ENCODE measurements at places on chromosomes 3 and 15.

DNA sequence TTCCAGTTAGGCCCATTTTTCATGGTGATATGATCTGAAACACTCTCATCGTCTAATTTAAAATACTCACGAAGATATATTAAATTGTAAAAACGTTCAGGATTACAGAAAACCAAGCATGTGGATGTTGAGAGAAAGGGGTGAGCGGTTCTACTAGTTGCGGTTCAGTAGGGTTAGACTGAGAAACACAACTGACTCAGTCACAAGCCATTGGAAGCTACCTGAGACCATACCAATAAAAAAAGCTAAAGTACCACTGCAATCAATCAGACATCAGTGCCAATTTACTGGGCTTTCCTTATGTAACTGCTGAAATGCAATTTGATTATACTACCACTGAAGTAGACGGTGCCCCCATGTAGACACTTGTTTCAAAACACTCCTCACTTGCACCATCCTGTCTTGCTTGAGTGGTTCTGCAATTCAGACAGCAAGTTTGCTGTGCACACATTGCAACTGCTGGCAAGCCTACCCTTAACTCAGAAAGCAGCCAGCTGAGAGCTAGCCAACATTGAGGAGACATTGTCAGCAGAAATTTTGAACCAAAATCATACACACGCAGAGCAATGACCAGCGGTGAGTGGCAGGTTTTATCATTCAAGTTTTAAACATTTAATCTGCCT, 368.7 kb upstream of the ARHGEF26 start:
- DNase-seq: peak; percentile 1

DNA sequence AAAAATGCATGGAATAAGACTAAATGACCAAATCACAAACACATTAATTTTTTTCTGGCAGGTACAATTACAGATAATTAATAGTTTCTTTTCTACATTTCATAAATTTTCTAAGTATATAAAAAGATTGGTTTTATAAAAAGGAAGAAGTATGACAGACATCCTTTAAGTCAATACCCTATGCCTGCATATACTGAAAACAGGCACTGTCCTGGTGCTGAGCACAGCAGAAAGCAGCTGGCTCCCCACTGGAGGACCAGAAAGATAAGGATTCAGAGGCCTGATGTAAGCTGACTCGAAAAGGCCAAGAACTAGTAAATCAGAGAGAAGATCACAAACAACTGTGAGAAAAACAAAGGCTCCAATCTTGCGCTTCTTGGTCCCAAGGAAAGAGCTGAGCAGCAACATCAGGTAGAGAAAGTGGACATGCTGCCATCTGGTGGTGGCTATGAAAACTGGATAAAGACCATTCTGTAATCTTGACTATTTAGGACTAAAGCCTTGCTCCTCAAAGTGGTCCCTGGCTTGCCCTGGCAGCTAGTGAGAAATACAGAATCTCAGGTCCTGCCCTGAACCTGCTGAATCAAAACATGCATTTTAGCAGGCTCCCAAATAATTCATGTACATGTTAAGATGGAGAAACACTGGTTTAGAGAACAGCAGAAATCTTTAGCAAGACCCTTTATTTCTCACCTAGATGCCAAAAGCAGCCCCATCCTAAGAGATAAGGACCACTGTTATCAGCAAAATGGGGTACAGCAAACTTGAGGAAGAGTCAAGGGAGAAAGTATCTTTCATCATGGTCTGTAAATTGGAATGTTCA, 76.0 kb downstream of the TRANK1 start:
- peak; percentile 16 for DNase-seq

DNA sequence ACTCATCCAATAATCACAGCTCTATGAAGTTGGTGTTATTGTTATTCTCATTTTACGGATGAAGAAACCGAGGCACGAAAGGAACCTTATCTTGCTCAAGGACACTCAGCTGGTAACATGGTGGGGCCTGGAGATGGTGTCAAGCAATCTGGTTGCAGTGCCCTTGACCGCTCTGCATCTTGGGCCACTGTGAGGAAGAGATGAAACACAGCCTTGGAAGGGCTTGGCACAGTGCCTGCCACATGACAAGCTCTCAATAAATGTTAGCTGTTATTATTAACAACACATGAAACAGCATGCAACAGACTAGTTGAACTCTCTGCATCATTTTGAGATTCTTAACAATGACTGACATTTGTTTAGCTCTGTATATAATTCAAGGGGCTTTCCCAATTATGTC, 10.1 kb upstream of the ITGA11 start:
- no peak for DNase-seq

DNA sequence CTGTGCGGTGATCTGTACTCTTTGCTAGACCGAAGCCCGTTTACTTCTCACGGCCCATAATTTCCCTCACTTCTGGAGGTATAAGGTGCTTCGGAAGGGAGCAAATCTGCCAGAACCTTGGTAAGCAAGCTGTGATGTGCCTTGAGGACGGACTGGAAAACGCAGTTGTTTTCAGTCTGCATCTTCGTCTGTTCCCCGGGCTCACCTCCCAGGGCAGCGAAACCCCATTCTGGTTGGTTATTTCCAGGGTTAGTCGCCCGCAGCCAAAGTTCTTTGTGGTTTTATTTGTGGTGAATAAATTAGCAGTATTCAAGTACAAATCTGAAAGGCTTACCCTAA, 401 bp downstream of the RAMAC start:
- no peak for DNase-seq

GRCh38 chr3:43729707-43730414, 39.1 kb downstream of the ABHD5 start:
- no peak for DNase-seq

- DNase-seq: peak; percentile 4
Observed at GRCh38 chr3:112984485-112984884, 6.3 kb upstream of the GTPBP8 start.

DNA sequence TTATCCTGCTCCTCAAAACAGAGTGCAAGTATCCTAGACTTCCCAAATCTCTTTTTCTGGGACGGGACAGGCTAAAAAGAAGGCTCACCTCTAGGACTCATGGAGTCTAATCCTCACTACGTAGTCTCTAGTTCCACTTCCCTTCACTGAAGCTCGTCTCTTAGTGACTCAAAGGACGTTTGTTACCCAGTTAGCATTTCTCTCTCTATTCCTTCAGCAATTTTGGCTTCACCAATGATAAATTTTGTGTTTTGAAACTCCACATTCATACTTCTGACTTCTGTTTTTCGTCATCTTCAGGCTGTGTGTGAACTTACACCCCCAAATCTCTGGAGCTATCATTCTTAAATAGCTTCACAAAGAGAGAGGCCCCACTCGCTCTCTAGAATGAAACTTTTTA, 627.1 kb downstream of the NAALADL2 start:
- no peak for DNase-seq

DNA sequence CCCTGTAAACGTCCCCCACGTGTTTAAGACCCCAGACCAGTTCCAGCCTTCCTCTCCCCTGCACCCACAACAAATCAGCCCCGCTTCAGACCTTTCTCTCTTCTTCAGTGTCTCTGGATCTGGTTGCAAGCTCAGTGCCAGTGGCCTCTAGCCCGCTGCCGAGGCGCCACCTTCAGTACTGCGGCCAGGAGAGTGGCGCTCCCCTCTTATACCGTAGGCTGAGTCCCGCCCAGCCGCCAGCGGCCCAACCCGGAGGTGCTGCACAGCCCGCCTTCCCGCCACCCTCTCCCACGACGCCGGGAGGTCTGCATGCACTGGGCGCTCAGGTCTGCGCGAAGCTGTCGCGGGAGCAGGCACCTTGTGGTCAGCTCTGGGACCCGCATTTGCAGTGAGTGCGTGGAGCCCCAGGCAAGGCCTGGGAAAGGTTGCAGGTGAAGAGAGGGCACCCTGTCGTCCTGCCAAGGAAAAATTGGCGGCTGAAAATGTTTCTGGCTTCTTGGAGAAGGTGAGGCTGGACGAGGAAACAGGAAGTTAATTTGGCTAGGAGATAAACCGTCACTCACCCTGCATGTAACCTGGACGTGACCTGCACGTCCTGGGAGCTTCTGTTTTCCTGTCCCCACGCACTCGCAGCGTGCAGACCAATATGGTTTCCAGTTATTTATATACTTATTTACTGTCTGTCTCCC, at the start of gene C2CD4B:
Gene C2CD4B, minus strand, starts transcription at position 182 of the 689 bp plus-strand sequence. CDS start 301 bp downstream, outside the sequence.
- DNase-seq: no peak

DNA sequence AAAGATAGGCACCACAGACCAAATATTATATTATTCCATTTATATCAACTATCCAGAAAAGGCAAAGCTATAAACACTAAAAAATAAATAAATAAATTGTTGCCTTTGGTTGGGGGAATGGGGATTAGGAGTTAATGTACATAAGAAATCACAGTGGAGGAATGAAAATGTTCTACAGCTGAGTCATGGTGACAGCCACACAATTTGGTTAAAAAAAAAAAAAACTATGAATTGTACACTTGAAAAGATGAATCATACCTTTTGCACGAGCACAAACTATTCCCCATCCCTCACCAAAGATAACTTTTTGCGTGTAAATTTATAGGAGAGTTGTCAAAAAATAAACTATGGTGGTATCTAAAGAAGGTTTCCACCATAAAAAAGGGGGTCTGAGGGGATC, 103.2 kb downstream of the TBC1D5 start:
- no peak for DNase-seq

DNA sequence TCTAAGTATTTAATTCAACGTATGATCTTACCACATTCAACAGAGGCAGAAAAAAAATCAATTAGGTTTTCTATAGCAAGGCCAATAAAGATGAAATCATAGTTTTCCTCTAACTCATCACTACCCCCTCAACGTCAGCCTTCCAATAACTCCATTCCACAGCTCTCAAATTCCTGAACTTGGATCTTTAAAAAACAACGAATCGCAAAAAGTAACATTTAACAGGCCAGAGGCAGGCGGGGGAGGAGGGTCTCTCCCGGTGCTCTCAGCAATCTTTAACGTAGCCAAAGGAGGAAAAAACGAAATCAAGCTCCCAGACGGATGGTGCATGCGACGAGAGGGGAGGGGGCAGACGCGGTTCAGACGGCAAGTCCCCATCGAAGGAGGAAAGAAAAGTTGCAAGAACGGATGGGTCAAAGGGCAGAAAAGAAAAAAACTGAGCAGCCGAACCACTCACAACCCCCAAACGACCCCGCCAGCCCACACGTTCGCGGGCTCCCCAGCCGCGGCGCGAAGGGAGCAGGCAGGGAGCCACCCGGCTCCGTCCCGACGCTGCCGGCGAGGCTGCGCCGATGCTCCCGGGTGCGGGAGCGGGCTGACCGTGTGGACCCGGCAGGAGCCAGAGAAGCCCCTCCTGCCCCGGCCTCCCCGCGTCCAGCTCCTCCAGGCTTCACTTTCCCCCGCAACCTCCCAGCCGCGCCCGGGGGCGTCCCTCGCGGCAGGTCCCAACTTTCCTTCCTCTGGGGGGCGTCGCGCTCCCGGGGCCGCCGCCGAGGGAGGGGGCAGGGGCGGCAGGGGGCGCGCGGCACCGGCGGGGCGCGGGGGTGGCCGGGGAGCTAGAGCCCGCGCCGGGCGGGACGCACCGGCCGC, 703 bp downstream of the PEAK1 start:
- no peak for DNase-seq

DNA sequence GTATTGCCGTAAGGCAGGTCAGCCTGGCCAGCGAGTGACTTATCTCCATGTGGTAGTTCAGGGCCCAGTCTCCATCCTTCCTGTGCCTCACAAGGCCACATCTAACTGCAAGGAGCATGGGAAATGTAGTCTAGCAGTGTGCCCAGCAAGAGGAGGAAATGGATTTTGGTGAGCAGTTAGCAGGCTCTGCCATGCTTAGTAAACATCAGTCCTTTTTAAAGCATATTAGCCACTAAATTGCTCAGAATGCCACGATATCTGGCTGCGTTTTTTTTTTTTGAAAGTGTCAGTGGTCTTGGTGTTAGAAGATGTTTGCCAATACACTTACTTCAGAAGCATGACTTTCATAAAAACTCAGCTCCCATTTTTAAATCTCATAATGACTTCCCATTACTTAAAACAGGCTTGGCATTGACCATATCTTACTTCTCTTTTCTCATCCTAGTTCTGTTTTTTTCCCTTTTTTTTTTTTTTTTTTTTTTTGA, 470.2 kb upstream of the TPRG1 start:
- DNase-seq: no peak

DNA sequence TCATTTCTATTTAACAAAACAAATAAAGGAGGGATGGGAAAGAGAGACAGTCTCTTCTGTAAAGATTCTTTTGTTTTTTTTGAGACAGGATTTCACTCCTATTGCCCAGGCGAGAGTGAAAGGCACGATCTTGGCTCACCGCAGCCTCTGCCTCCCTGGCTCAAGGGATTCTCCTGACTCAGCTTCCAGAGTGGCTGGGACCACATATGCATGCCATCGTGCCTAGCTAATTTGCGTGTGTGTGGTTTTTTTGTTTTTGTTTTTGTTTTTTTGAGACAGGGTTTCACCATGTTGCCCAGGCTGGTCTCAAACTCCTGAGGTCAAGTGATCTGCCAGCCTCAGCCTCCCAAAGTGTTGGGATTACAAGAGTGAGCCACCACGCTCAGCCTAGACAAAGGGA, 23.3 kb downstream of the STAG1 start:
- no peak for DNase-seq

DNA sequence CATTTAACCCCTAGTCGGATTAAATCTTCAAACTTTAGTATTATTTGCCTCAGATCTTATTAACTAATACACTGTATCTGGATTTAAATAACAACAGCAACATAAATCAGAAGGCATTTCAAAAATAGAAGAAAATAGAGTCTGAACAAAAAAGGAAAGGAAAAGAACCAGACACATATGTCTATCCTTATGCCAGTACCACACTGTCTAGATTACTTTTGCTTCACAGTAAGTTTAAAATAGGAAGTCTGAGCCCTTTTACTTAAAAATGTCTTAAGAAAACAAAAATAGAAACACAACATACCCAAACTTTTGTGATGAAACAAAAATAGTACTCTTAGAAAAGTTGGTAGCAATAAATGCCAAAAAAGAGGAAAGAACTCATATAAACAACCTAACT, 1615.8 kb downstream of the SI start:
- no peak for DNase-seq

DNA sequence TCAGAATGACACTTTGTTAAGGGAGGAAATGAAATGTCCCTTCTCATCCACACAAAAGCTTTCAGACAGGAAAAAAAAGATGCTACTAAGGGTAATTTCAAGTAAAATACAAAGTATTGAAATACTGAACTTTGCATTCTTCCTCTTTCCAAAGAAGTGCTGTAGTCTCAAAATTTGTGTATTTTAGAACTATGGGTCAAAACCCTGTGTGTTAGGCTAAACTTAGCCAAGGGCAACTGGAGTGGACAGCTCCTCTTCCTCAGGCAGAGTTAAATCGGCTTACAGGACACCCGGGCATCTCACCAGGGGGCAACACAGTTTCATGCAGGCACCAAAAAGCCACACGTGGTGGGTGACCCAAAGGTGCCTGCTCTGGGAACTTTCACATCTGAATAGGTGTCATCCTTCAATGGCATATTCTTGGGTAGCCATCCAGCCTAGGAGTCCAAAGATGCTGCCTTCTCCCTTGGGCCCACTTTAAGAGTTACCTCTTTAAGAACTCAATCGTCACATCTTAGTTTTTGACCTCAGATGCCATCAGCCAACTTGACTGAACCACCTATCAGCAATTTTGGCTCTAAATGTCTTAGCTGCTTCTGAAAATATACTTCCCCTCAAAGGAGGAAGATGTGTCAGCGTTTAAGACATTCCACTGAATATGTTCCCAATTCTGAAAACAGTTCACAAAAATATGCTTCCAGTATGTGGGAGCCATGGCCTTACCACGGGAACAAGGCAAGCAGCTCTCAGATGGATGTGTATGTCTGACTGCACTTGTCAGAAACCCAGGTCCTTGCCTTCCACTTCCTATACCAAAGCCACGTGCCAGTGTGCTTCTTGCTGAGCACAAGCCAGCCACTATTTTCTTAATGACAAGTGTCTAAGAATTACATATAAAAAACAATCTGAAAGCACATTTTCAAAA, 32.2 kb upstream of the MUC13 start:
- no peak for DNase-seq

GRCh38 chr3:37554364-37554763, 307.3 kb upstream of the CTDSPL start:
- DNase-seq: no peak

All from SHP77 (cell line).